ENCODE measurements at places on chromosomes 1 and 21. TPM values are rescaled to one million over a fixed set of nuclear protein-coding genes. Genes with fewer than 3 reads are reported as not detected.

GRCh38 chr1:234309598-234310459 lies 63.4 kb upstream of the COA6 start:
- peak; percentile 66 for DNase-seq

DNA sequence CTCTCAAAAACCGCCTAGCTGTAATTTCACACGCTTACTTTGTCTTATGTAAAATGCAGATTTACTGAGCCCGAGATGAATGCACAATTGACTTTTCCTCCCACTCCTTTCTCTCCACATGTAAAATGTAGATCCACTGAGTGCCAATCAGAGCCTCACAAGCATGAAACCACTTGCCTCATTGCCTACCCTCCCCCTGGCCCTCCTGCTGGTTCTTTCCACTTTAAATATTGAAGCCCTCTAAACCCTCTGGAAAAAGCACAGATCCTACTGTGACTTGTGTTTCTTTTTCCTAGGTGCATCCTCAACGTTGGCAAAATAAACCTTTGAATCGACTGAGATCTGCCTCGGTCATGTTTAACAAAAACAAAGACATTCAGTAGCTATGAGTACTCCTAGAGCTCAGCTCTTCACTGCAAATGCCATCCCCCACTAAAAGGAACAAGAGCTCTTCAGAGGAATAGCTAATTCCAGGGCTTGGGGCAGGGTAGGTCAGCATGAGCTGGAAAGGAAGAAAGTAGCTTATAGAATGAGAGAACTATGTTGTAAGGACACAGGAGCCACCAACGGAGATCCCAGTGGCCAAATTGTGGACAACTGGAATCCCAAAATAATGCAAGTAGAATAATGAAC lies 365.5 kb upstream of the RUNX1 start:
- DNase-seq: no peak

DNA sequence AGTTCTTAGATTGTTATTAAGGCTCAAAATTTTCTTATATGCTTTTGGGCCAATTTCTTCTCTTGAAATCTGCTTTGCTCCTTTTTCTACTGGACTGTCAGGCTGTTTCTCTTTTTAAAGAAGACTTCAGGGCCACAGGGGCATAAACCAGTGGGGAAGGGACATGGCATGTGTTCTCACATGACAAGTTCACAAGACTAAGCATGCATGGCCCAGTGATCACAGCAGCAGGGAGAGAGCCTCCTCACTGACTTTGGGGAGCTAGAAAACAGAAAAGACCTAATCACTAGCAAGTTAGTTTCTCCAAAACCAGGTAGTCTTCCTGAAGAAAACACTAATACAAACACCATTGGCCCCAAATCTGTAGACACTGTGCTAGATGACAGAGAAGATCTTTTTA lies 64.8 kb downstream of the RAB3GAP2 start:
- DNase-seq: no peak

DNA sequence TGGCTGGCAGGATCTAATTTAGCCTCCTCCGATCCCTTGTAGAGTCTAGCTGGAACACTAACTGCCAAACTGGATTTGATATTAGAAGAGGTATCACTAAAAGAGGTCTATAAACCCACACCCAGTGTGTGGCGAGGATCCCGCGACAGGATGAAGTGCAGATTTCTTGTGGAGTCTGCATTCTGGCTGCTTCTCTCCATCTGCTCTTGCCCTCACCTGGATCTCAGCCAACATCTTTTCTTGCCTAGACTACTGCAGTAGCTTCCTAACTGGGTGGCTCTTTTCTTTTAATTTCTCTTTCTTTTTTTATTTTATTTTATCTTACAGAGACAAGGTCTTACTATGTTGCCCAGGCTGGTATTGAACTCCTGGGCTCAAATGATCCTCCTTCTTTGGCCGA lies 48.9 kb upstream of the CAPZB start:
- no peak for DNase-seq

DNA sequence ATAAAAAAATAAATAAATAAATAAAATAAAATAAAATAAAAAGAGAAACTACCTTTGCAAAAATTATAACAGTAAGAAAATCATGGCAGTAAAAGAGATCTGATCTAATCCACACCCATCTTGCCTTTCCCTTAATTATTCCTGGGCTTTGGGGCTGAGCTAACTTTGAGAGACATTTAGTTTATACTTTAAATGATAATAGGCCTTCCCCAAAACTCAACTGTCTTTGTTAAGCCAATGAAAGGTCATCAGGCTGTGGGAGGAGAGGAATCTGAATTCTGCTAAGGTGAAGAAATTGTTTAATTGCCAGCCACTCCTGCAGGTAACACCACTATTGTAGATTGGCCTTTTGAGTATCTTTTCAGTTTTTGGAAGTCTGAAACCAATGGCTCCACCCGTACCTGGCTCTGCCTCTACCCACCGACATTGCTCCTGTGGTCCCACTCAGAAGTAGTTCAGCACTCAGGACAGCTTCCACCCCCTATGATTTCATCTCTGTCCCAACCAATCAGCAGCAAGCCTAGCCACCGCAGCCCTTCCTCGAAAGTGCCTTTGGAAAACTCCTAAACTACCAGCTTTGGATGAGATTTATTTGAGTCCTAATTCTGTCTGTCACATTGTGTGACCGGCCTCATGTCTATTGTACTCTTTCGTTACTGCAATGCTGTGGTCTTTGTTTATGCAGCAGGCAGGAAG lies 23.0 kb upstream of the PNRC2 start:
- DNase-seq: no peak

DNA sequence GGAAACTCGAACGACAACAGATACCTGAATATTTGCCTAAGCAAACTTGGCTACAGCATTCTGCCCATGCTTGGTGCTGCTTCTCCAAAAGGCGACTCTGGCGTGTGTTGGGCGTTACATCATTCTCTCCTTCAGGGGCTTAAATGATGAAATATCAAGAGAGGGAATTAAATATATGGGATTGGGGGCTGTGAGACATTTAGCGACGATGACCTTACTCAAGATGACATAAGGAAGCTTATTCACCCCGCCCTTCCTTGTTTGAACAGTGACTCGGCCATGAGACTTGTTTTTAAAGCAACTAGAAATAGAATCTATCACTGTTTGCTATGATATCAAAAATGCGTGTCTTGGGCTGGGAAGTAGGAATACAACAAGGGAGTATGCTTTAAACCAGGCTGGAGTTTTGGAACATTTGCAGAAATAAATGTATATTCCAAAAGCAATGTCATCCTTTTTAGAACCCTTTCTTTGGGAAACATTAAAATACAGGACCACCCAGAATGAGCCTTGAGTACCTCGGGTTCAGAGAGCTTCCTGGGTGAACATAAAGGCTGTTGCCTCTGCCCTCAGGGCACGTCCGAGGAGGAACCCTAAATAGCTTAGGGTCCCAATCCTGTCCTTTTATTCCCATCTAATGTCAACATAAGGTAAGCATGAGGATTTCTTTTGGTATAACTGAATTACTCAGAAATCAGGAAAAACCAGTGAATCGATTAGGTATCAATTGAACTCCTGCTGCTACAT lies 123.3 kb upstream of the SLC45A1 start:
- DNase-seq: no peak

DNA sequence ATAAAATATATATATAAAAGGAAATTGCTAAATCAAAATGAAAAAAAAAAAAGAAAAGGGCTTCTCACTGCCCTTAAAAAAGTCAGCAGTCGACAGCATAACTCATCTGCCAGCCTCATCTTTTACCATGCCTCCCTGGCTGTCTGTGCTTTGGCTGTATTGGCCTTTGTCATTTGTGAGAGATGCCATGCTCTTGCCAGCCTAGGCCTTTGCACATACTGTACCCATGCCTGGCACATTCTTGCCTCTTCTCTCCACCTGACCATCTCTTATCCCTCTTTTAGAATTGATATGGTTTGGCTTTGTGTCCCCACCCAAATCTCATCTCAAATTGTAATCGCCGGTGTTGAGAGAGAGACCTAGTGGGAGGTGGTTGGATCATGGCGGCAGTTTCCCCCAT lies 37.1 kb downstream of the DIRAS3 start:
- DNase-seq: no peak

GRCh38 chr1:19341201-19342061 lies 29.3 kb downstream of the SLC66A1 start:
- DNase-seq: peak; percentile 80

- no peak for DNase-seq
Observed at GRCh38 chr1:225689882-225690459, 37.0 kb upstream of the ENAH start.

DNA sequence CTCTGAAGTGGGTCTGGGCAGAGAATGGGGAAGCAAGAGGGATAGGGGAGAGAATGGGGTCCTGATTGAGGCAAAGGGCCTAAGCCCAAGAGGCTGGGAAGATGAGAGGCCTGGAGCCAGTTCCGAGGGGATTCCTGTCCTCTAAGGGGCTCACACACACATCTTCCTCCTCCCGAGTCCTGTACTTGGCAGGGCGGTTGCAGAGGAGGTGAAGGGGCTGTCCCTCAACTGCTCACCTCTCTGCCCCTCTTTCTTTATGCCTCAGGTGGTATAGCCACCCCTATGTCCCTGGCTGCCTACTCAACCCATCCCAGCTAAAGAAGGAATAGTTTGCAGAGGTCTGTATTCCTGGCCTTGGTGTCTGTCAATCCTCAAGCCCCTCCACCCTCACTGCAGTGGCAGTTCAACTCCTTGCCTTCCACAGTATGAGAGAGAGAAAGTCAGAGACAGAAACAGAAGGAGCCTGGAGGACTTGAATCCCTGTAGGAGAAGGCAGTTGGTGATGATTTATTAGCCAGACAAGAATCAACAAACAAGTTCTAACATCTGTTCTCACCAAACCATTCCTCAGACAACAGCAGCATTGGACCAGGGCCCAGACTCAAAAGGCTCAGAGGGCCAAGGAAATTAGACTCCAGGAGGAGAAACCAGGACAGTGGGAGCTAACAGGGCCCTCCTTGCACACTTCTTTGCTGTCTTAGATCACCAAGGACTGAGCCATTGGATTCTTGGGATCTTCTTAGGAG lies 10.7 kb downstream of the SH2D2A start:
- DNase-seq: no peak

GRCh38 chr1:167054531-167054930 lies 35.6 kb downstream of the GPA33 start:
- no peak for DNase-seq

GRCh38 chr1:211578640-211579439 lies at the start of gene SLC30A1:
Gene SLC30A1, minus strand, starts transcription at chr1:211579161. Its CDS starts 549 bp downstream, at chr1:211578612.
- DNase-seq: peak; percentile 100

- DNase-seq: no peak
Observed at GRCh38 chr1:205049479-205049878, 6.5 kb downstream of the CNTN2 start.

DNA sequence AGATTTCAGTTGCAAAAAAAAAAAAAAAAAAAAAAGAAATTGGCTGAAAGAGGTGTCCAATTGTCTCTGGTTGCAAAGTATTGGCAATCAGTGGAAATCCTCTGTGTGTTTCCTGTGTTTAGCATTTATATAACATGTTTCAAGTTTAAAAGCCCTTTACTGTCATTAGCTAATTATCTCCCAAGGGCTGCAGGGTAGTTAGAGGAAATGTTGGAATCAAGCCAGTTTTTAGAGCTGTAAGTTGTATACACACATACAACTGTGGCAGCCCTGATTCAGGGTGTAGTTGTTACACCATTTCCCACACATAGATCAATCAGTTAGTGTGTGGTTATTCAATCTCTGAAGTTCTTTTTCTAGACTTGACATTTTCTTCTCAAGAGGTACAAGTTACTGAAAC lies 8.9 kb upstream of the ZNF326 start:
- DNase-seq: no peak

DNA sequence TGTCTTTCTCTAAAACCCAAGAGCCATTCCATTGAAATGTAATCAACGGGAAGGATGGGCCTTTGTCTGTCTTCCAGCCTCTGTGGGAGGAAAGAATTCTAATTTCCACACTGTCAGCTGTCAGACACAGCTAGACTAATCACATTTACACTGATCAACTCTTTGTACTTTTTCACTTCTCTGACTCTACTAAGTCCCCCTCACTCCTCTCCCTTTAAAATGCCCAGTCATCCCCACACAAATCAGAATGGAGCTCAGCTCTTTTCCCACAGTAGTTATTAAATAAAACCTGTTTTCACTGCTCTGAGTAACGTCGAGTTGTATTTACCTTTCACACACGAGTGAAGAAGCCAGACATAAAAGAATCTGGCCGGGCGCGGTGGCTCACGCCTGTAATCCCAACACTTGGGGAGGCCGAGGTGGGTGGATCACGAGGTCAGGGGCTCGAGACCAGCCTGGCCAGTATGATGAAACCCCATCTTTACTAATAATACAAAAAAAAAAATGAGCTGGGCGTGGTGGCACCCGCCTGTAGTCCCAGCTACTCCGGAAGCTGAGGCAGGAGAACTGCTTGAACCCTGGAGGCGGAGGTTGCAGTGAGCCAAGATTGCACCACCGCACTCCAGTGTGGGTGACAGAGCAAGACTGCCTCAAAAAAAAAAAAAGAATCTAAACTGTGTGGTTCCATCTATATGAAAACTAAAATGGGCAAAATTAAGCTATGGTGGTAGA lies 13.3 kb downstream of the ZBTB8OS start:
- no peak for DNase-seq

RAB25 gene
- 180 TPM for total RNA-seq

DPT gene
- 14.0 TPM for total RNA-seq

OLIG2 gene
- total RNA-seq: not detected

COL11A1 gene
- 0.28 TPM for total RNA-seq

OR2L5 gene
- total RNA-seq: not detected

HJV gene
- not detected for total RNA-seq

GSTM5 gene
- not detected for total RNA-seq

EDN2 gene
- total RNA-seq: 43.2 TPM

All from Peyer's patch (tissue), 4 donors.